Activated CD4-positive, CD25-positive, alpha-beta regulatory T cell treated with anti-CD3 and anti-CD28 coated beads, Interleukin-2, amount 50 U/mL, for 24 hours (primary cell): ENCODE measurements at places on chromosomes 7 and 10.

- peak; percentile 87 for ATAC-seq
These were observed 10.5 kb downstream of the TMEM273 start for GRCh38 chr10:49177391-49178355.

GRCh38 chr10:624605-625332 lies 64.7 kb downstream of the DIP2C start:
- ATAC-seq, result no peak

- peak; percentile 60 for ATAC-seq
These were observed at the start of gene GPR85 for GRCh38 chr7:113086431-113086888. Gene GPR85, minus strand, starts transcription at chr7:113086827. Its CDS starts 2,106 bp downstream, at chr7:113084721.

DNA sequence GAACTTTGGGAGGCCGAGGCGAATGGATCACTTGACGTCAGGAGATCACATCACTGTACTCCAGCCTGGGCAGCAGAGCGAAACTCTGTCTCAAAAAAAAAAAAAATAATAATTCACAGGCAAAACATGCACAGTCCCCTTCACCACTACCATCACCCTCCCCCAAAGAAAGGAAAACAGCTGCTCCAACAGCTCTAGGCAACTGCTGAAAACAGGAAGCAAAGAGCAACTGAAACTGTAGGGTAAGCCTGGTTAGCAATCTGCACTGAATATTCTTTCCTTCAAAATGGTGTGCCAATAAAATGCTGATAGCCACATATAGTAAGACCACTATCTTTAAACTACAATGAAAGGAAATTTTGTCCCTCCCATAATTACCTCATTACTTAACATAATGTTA lies 11.8 kb downstream of the NT5C2 start:
- no peak for ATAC-seq

- ATAC-seq, result peak; percentile 41
These were observed 21.3 kb upstream of the LIPF start for GRCh38 chr10:88642963-88643362.

- no peak for ATAC-seq
These were observed 269.4 kb downstream of the TCF7L2 start for GRCh38 chr10:113219446-113219845.

GRCh38 chr7:11636274-11636673 lies 195.7 kb downstream of the THSD7A start:
- no peak for ATAC-seq

DNA sequence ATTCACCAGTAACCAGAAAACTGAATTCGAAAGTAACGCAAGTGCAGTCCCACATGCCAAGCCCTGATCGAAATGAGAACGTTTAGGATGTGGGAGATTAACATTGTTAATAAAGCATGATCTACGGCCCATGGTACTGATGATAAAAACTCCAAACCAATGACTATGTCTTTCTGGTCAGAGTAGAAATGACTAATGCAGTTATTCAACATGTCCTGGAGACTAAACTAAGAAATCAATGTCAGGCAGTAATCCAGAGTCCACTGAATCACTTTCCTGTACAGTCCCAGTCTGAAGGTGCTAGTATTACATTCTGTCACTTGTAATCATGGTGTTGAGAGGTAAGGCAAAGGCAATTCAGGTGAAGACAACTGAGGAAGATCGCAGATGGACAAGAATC lies 14.4 kb downstream of the NPSR1 start:
- no peak for ATAC-seq

- ATAC-seq, result no peak
These were observed 78.2 kb upstream of the STEAP1B start for GRCh38 chr7:22578007-22578733.

- ATAC-seq, result no peak
These were observed 43.4 kb upstream of the LYZL1 start for GRCh38 chr10:29245476-29245875.

DNA sequence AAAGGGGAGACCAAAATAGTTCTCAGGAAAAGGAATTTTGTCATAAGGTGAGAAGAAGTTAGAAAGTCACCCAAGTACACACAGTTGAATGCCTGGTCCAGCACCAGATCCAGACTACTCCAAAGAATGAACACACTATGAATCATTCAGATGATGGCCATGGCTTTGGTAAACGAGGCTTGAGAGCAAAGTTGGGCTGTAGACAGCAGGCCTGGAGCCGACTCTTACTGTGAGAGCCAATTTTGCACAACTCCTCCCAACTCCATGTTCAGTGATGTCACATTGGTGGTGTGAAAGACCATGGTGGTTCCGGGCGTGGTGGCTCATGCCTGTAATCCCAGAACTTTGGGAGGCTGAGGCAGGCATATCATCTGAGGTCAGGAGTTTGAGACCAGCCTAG lies 131.6 kb downstream of the PKD1L1 start:
- ATAC-seq, result no peak

GRCh38 chr10:101896225-101896877 lies 52.8 kb upstream of the KCNIP2 start:
- no peak for ATAC-seq

- ATAC-seq, result no peak
These were observed 32.2 kb downstream of the VWA2 start for GRCh38 chr10:114271075-114271778.

DNA sequence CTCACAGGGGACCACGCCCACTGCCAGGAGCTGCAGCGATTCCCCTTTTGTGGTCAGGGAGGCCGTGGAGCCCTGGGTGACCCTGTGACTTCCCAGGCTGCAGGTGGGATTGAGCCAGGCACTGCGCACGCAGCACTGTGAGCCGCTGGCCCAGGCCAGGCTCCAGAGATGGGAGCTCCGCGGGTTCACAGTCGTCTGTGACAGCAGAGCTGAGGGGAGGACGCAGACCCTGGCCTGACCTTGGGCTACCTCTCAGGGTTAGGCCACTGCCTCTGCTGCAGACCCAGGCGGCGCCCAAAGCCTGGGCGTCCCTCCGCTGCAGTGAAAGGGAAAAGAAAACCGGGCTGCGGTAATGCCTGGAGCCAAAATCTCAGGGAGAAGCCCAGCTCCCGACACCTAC lies 107.5 kb upstream of the GPR26 start:
- no peak for ATAC-seq

GRCh38 chr10:62528441-62528840 lies 154.3 kb downstream of the ZNF365 start:
- peak; percentile 99 for ATAC-seq
